ENCODE measurements at places on chromosomes 12 and 14.

- peak; percentile 81 for DNase-seq
Measured at GRCh38 chr12:49014547-49014946, 4.0 kb downstream of the PRKAG1 start.

- peak; percentile 95 for DNase-seq
Measured at GRCh38 chr14:68979021-68979721, at the start of gene ACTN1. TSS of gene ACTN1 (minus strand) at chr14:68979302. CDS start at chr14:68979056, 246 bp downstream.

GRCh38 chr12:76998908-76999556 is 66.3 kb downstream of the E2F7 start:
- no peak for DNase-seq

- no peak for DNase-seq
Measured at GRCh38 chr12:44640427-44641190, 235.5 kb downstream of the NELL2 start.

DNA sequence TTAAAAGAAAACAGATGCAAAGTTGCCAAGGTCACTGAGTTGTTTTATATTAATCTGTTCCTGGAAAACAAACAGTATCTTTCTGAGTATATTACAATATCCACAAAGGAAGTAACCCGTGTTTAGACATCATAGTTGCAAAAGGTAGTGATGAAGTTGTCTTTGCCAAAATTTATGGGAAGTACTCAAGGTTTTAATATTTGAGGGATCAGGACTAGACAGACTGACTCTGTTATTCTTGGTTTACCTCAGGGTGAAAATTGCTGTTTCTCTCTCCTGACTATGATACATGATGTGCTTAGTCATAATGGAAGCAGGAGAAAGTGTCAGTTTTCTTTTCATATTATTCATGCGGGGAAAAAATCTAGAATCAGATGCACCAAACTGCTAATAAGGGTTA is 28.3 kb downstream of the TMEM233 start:
- peak; percentile 11 for DNase-seq

DNA sequence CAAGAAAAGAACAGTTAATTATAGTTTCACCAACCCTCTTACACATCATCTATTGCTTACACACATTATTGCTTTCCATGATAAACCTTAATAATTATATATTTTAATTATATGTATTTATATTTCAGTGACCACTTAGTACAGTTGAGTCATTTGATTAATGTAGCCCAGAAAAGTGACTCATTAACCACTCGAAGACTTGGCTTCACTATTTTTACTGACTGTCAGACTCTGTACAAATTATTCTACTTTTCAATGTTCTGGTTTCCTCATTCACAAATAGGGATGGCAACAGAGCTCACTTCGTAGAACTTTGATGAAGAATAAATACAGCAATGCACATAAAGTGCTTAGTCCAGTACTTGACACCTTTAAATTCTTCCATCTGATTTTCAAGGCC is 98.3 kb downstream of the CFAP54 start:
- DNase-seq = peak; percentile 42

GRCh38 chr12:71281425-71281824 is 123.6 kb upstream of the TSPAN8 start:
- no peak for DNase-seq

DNA sequence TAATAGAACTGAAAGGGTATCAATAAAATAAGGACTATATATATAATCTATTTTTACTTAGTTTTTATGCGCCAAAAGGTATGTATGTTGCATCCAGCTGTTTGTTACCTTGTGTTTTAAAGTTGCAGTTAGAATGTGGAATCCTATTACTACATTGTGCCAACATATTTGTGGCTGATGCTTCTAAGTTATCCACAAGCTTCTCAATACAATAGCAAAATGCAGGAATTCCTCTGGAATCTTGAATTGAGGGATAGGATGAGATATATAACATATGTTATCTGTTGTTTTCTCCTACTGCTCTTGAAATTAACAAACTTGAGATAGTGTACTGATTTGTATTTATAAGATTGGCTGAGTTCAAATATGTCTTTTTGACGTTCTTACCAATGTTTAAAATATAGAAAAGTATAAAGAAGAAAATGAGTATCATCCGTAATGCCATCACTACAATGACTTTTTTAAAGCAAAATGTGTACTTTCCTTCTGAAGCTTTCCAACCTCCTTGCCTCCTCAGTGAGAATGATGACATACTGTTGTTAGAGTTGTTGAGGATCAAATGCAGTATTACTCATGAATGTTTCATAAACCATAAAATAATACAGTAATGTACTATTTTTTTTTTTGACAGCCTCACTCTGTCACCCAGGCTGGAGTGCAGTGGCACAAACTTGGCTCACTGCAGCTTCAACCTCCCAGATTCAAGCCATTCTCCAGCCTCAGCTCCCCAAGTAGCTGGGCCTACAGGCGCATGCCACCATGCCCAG is 6.6 kb downstream of the RAP1B start:
- peak; percentile 78 for DNase-seq

- DNase-seq = no peak
Measured at GRCh38 chr12:5523396-5524115, 91.6 kb downstream of the NTF3 start.

GRCh38 chr12:33314223-33314622 is 125.4 kb downstream of the SYT10 start:
- no peak for DNase-seq

DNA sequence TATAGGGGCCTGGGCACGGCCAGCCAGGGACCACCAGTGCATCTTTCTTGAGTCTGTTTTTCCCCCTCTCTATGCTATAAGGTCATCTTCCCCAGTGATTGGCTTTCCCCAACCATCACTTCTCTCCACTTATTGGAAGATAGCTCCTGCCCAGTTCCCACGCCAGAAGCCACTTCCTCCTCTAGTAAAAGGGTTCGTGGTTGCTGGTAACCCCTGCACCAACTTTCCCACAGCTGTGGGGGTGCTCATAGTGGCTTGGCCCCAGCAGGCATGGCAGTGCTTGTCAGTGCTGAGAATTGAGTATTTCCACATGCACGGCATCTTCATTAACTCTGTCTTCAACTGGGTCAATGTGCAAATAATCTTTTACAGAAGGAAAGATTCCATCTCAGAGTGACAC is 215.4 kb downstream of the FOXN3 start:
- DNase-seq = no peak
